CD4-positive, alpha-beta T cell treated with Interleukin-4 for 1 hour (primary cell): ENCODE measurements at places on chromosomes 6 and 20.

- DNase-seq: peak; percentile 87
Measured at GRCh38 chr6:28161410-28162079, 19.9 kb downstream of the ZKSCAN8 start.

DNA sequence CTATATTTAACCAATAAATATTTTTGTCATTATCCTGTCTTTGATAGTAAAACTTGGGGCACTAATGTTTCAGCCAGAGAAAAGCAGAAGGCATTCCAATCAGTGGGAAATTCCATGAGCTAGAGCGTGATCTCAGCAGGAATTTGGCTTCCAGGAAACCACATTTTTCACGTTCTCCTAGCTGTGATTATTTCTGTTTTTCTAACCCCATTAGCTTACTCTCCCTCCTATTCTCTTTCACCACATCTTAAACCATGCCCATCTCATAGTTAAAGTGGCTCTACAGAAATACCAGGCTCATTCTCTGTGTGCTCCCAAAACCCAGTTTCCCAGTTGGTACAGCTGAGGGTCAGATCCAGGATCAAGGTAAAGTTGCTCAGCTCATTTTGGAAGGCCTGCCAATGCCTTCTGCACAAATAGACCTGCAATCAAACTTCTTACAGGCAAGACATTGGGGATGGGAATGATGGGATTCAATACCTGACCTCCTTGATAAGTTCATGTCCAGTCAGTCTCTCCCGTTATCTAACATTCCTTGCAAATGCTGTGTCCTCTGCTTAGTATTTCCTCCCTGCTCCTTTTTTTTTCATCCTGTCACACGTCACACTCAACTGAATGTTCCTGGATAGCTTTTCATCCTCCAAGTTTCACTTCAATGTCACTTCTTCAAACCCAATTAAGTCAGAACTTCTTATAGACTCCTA, 33.1 kb upstream of the TMEM30A start:
- no peak for DNase-seq

DNA sequence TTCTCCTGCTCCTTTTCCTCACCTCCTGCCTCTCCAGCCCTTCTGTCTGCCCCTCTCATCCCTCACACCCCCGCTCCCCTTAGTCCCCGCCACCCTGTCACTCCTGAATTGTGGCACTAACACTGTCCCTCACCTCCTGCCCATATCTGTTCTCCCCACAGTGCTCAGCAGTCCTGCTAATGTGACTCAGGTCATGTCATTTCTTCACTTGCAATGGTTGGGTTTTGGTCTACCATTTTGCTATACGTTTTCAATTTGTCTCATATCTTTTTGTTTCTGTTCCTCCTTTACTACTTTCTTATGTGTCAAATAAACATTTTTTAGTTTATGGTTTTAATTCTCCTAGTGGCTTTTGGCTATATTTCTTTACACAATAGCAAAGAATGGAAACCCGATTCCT, 1.3 kb upstream of the HLA-B start:
- DNase-seq: no peak

DNA sequence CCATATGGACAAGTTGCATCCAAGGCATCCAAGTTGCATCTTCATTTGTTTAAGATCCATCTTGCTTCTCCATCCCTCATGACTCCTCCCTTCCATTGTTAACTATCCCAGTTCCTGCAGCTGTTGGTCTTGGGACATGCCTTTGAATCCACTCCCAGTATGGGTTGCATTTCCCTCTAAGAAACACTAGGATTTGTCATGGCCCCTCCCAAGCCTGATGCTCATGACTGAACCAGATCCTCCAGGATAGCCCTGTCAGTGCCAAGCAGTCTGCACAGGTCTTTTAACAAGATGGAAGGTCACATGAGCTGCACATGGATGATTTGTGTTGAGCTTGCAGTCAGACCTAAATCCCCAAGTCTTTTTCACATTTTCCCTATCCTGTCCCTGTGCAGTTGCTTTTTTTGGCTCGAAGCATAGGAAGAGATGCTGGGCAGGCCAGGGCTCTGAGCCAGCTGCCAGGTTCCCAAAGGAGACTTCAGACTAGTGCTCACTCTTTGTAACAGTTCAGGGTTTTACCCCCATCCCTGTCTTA, 4.2 kb downstream of the PPP2R5D start:
- DNase-seq: no peak

GRCh38 chr6:117906507-117906957, 532 bp upstream of the SLC35F1 start:
- DNase-seq: no peak

- peak; percentile 48 for DNase-seq
Measured at GRCh38 chr20:380763-381580, 412 bp downstream of the TRIB3 start.
